Activated T-helper 2 cell treated with anti-CD3 and anti-CD28 coated beads, Interferon-gamma antibody, Interleukin-2, Interleukin-4, amounts not matched to agents 10 μg/mL and 5 μg/mL and 100 μg/mL, durations not matched to agents 14 hours and 24 hours and 36 hours (primary cell): ENCODE measurements at places on chromosomes 12 and 14. TPM values are rescaled to one million over a fixed set of nuclear protein-coding genes. Genes with fewer than 3 reads are reported as not detected.

- DNase-seq: no peak
Observed at GRCh38 chr14:71498212-71498611, 434.0 kb upstream of the RGS6 start.

GRCh38 chr14:85947461-85948139 lies 417.7 kb downstream of the FLRT2 start:
- DNase-seq: no peak

- no peak for DNase-seq
Observed at GRCh38 chr14:36916668-36917067, 255.0 kb downstream of the PAX9 start.

- DNase-seq: no peak
Observed at GRCh38 chr12:93585247-93585646, 12.8 kb downstream of the SOCS2 start.

DNA sequence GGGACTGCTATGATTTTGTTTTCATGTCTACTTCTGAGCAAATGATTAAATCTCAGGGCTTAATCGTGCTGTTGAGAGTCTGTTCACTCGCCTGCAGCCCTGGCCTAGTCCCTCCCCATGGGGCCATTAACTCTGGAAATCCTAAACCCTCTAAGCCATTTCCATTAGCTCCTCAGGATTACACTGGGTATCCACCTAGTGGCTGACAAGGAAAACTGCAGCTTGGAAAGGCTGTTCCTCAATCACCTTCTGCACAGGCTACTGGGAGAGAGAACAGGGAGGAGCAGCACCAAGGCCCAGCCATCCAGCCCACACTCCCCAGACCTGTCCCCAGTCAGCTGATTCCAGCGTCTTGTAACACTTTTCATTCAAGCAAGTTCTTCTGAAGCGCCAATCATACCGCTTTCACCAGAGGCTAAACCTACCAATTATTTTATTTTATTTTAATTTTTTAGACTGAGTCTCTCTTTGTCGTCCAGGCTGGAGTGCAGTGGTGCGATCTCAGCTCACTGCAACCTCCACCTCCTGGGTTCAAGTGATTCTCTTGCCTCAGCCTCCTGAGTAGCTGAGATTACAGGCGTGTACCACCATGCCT lies 48.7 kb downstream of the NEUROD4 start:
- no peak for DNase-seq

- DNase-seq: no peak
Observed at GRCh38 chr12:108671110-108671509, 37.4 kb upstream of the SELPLG start.

DNA sequence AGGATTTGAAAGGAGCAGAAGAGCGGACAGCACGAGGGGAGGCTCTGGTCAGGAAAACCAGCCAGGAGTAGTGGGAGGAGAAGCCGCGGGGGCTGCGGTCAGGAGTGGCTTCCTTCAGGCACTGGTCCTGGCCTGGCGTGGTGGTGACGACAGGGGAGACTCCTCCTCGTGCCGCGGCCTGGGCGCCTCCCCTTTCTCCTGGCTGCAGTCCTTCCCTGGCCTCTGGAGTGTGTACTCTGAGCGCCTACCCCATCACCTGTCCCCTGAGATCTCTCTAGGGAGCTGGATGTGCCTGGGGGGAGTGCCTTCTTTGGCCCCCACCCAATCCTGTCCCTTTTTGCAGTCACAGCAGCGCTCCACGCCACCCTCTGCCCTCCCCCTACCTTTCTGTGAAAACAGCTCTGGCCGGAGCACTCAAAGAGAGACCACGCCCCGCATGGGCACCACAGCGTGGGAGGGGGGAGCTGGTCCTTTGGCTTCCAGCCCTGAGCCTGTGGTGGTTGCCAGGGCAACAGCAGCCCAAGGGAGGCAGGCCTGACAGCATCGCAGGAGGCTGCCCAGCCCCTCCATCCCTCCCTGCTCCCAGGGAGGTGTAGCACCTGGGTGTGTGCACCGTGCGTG lies 125.9 kb downstream of the CALM1 start:
- DNase-seq: no peak

DNA sequence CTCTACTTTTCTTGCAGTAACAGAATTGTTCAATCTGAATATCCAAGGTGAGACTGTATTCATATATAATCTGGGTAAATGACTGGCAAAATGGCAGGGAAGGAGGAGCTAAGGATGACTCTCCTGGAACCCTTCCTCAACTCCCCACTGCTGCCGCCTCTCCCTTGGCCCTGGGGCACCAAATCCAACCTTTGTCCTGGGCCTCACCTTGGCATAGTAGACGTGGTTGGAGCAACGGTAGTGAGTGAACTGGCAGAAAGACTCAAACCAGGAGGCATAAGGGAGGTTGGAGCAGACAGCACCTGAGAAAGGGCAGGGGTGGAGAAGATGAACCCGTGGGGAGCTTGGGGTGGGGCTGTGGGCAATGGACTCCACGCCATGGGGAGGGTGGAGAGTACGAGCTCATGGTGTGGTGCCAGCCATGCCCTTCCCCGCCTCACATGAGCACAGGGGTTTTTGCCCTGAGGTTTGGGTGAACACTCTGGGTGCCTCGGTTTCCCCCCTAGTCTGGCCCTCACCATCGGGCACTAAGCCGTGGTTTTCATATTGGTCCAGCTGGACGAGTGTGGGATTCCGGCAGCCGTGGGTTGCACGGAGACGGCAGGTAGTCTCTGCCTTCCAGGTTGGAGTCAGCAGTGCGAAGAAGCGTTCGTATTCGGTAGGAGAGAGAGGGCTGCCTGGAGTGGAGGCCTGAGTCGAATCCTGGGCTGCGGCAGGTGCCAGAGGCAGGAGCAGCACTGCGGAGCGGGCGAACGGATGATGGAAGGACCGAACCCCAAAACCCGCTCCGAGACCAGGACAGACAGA lies 753 bp downstream of the ACRBP start:
- no peak for DNase-seq

DNA sequence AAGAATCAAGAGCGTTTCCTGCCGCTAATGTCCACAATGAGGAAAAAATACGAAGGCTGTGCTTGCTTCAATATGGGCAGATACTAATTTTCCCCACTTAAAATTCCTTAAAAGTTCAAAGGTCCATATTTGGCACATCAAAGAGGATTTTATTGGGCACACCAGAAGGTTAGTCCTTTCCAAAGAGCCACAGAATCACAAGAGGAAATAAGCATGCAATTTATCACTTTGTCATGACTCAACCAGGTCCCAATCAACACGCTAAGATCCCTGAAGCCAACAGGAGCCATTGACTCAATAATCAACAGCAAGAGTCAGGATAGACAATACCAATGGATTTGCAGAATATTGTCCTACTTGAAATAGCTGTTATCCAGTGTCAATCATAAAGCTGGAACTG lies 80.6 kb downstream of the MAP1LC3B2 start:
- DNase-seq: no peak

GRCh38 chr14:74571441-74571841 lies 40.6 kb downstream of the LTBP2 start:
- DNase-seq: no peak

DNA sequence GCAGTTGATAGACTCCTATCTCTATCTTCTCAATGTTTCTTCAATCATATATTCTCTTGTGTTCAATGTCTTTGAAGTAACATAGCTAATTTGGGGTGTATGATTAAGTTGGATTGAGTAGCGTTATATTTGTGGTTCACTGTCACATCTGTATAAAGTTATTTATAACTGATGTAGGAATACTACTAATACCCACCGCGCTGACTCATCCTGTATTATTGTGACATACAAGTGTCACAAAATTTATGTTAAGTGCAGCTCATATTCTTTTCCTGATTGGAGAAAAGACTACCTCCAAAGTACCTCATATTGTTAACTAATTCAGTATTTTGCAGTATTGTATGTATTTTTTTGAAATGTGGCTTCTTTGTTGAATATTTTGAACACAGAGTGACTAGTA lies 940.8 kb downstream of the SLC6A15 start:
- no peak for DNase-seq

DNA sequence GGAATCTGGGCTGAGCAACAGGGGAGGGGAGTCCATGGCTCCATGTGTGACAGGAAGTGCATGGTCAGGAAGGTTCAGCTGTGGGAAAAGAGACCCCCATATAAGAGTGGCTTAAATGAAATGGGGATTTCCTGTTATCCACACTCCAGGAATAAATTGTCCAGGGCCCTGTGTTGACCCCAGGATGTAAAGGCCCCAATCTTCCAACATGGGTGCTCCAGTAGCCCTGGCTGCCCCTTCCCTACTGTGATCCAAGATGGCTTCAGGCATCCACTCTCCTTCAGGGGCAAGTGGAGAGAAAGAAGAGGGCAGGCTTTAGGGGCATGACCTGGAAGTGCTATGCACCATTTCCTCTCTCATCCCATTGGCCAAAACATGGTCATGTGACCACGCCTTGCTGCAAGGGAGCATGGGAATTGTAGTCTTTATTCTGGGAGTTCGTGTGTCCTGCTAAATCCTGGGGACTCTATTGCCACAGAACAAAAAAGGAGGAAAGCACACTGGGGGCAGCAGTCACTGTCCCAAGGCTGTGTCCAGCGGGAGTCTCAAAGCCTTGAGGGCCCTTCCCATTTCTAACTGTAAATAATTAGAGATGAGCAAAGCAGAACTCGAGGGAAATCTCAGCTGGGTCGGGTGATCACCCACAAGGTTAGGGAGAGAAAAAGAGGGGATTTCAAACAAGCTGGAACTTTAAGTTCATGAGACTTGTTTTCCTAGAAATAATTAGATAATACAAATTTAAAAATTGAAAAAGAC lies 289.2 kb downstream of the ADGRD1 start:
- DNase-seq: no peak

GRCh38 chr14:100388103-100389054 lies 65.2 kb downstream of the SLC25A47 start:
- no peak for DNase-seq

DNA sequence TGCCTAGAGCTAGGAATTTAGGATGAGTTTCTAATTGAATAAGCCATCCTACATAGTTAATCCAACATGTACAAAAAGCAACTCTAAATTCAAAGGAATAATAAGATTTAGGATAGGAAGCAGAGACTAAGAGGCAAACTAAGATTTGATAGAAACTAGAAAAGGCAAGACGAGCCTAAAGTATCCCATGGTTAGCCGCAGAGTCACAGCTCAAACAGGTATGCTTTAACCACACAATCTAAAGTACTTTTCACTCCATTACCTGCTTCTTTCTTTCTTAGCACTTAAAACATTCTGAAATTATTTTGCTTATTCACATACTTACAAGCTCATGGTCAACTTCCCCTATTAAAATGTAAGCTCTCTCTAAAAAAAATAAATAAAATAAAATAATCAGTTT lies 51.8 kb downstream of the OTOGL start:
- DNase-seq: no peak

GRCh38 chr14:24915958-24916595 lies 133.9 kb downstream of the STXBP6 start:
- no peak for DNase-seq

The CEBPE gene
- total RNA-seq: not detected in 2 replicates

The MYF6 gene
- not detected in 2 replicates for total RNA-seq

The PACS2 gene
- total RNA-seq: 35.2 and 36.8 TPM in 2 replicates

The KLRD1 gene
- 3.3 and 3.5 TPM in 2 replicates for total RNA-seq

The CLECL1 gene
- total RNA-seq: 16.8 and 17.2 TPM in 2 replicates

The PTPN6 gene
- 250 and 252 TPM in 2 replicates for total RNA-seq

The FSCB gene
- total RNA-seq: not detected in 2 replicates

The LRP1 gene
- total RNA-seq: 1.8 and 2.1 TPM in 2 replicates

The NELL2 gene
- 7.7 and 10.2 TPM in 2 replicates for total RNA-seq

The FGF23 gene
- total RNA-seq: not detected in 2 replicates

The OR4K5 gene
- total RNA-seq: not detected in 2 replicates
